Activated CD8-positive, alpha-beta memory T cell treated with anti-CD3 and anti-CD28 coated beads for 24 hours (primary cell): ENCODE measurements at places on chromosomes 6 and 20.

GRCh38 chr6:84842525-84843166 is 78.2 kb upstream of the TBX18 start:
- no peak for DNase-seq

- DNase-seq = no peak
Measured at GRCh38 chr20:19947611-19948264, 69.4 kb upstream of the NAA20 start.

DNA sequence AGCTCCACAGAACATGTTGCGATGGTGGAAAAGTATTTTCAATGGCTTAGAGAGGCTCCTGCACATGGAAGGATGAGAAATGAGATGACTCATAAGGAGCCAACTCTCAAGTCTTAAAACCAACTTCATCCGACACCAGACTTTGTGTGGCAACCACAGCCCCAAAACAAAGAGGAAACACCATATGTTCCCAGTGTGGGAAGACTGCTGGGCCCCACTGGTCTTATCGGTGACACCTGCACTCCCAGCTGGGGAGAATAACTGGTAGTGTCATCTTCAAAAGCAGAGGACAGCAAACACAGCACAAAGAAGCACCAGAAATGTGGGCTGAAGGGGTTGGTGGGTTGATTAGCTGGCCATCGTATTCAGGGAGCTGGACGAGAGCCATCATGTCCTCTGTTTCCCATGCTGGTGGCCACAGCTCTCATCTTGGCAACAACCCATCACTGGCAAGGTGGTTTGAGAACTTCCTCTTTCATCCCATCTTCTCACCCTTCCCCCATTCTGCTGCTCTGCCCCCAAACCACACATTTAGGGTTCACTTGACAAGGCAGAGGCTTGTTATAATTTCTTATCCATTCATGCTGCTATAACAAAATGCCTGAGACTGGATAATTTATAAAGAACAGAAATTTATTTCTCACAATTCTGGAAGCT is 46.0 kb upstream of the TASP1 start:
- no peak for DNase-seq

GRCh38 chr6:112030961-112031660 is 22.8 kb upstream of the CCN6 start:
- DNase-seq = no peak

GRCh38 chr20:51800060-51800871 is 2.1 kb downstream of the SALL4 start:
- peak; percentile 82 for DNase-seq

DNA sequence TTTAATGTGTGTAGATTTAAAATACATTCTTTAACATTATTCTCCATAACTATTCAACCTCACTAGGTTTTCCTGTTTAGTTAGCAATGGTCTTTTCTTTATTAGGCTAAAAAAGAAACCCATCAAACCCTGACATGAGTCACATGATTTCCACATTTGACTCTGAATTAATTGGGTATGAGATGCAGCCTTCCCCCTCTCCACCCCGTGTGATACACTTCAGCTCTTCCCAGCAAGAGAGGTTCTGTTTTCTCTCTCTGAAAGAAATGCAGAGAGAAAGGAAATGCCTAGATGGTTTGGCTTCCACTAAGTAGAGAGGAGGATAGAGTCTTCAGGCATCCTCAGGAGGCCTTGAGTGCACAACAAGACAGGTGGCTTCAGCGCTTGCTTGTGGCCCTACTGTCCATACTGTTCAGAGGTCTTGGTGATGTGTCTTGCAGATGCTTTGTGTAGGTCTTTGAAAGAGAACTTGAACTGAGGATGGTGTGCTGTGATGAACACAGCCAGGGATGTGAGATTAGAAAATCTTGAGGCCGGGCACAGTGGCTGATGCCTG is 17.3 kb downstream of the FARS2 start:
- no peak for DNase-seq

DNA sequence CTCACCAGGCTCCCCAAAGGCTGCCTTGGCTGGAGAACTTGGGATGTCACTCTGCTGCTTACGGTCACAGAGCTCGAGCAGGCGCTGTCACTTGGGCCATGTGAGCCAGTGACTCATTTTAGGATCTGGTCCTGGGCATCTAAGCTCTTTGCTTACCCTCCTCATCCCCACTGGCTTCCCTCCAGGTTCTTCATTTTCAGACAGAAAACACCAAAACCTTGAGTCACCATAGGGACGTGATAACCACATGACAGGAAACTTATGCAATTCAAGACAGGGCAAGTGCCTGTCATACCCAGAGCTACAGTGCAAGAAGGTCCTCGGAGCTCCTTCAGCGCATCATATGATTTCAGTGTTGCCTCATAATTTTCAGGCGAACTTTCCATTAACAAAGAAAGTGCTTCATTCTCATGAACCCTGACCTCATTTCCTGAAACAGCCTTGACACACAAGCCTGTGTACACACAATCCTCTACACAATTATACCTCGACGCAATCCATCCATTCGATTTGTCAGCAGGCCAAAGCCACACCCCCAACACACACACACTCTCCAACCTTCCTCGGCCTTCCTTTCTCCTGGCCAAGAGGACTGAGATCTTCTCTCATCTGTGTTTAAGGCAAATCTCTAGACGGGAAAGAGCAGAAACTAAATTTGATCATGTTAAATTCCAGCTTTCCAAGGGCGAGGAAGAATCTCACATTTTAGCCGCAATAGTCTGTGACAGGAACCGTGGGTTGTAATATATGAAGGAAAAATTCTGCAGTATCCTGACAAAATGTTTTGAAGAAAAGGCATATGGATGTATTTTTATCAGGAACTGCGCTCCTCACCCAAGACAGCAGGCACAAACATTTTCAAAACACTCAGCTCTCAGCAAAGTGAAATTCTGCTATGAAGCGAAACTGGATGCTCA is 25.3 kb downstream of the TBC1D7 start:
- DNase-seq = peak; percentile 73

GRCh38 chr6:69696273-69696672 is 100.5 kb downstream of the LMBRD1 start:
- no peak for DNase-seq

DNA sequence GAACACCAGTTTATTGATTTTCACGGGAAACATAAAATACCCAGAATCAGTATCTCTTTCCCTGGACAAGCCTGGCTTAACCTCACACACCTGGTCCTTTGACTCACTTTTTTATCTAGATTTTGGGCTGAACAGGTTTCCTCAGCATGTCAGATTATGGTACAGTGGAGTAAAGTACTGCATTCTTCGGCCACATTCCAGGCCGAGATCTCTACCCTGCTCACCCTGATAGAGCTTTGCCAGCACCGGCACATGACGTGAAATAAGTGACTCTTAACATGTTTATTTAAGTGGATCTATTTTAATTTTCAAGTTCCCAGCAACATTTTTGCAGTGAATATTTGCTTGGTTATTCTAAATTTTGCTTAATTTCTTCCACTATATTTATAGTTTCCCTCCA is 79.0 kb upstream of the POPDC3 start:
- DNase-seq = no peak

- no peak for DNase-seq
Measured at GRCh38 chr20:62069741-62070216, 4.1 kb upstream of the TAF4 start.

DNA sequence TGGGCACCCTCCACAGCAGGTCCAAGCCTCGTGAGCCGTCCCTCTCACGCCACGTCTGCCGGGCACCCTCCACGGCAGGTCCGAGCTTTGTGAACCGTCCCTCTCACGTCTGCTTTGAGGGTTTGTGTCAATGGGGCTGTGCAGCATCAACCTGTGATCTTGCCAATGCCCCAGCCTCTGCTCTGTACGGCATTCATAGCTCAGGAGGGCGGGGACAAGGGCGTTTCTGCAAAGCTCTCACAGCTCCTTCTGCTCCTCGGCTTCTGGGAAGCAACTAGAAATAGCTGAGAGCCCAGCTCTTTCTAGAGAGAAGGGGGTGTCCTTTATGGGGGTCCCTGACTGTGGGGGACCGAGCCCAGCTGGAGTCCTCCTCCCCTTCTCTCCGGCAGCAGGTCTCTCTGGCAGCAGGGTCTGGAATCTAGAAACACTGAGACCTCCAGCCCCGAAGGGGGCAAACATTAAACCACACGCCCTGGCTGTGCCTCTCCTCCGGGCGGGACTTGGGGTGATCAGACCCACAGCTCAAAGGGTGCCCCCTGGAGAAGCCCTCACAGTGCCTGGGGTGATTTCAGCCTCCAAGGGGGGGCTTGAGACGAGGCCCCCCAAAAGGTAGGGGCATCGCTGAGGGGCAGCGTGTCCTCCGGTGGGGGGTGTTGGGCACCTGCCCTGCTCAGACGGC is 41.2 kb upstream of the CHRNA4 start:
- DNase-seq = no peak

DNA sequence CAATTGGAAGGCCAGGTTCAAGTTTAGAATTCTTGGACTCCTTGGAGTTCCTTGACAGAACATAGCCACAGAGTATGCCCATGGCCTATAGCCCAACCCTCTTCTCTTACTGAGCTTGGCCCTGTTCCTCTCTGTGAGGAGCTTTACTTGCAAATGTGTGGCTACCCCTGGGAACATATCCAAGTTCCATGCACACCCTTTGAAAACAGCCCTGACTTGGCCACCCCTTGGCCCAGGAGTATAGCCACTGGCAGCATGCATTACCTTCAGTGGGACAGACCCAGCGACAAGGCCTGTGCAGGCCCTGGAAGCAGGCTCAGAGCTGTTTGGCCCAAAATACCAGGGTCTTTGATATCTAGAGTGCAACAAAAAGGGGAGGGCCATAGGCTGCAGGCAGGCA is 19.5 kb upstream of the MAS1 start:
- DNase-seq = peak; percentile 35

GRCh38 chr20:45306431-45306982 is at the start of gene RBPJL:
TSS of gene RBPJL (plus strand) at chr20:45306840. CDS start at chr20:45306923, 83 bp downstream.
- peak; percentile 81 for DNase-seq

GRCh38 chr6:169587975-169588374 is 113.9 kb downstream of the WDR27 start:
- no peak for DNase-seq

DNA sequence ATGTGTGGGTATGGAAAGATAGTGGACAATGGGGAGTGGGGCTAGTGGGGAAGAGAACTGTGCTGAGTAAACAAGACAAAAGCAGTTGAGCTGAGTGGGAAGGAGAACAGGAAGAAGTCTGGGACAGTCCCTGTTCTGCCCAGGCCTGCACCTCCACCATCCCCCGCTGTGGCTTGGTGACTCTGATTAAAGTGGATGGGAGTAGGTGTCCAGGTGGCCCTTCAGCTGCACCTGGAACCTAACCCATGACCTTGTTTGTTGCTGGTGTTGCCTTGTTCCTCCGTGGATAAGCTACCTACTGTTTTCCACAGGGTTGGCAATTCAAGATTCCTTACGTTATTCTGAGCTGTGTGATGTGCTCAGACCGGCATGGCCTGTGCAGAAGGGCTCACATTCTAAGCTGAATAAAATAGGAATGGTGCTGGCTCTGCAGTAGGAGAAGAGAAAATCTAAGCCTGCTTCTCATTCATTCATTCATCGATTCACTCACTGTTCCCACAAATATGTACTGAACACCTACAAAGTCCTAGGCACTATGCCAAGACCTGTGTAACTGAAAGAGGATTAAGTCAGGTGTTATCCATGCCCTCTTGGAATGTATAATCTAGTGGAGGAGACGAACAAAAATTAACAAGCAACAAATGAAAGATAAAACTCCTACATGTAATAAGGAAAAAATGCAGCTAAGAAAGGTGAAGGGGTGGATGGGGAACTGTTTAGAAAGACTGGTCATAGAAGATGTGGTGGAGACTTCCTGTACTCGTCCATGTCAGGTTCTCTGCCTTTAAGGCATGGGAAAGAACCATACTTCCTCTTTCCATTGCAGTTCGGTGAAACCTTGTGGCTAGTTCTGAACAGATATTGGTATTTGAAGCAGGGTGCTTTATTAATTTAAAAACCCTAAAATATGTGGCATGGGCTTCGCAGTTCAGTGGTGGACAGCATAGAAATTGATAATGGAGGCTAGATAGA is 10.1 kb upstream of the CALHM6 start:
- DNase-seq = no peak

DNA sequence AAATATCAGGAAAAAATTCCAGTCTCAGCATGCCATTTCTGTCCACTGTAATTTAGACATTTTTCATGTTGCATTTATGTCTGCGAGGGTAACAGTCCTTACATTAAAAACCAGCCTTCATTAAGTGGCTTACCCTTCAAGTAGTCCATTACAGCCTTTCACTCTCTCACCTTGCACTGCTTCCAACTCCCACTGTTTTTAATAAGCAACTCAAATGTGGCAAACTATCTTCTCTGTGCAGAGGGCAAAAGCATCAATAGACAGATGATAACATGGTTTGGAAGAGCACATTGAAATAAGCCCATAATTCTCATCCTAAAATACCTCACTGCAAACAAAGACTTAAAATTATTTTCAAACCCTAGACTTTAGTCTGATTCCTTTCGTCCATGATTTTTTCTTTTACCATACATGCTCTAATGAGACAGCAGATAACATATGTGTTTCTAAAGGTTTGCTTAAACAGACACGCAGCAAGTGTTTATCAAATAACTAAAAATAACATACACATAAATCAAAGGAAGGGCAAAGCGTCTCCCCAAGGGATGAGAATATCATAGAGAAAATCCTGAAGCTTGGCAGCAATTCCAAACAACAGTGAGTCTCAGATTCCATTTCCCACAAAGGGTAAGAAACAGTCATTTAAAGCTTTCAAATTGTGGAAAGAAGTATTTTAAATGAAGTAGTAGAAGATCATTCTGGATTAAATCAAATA is 130.4 kb downstream of the PTPRK start:
- no peak for DNase-seq

GRCh38 chr6:35919085-35919826 is 1.6 kb downstream of the SRPK1 start:
- DNase-seq = no peak

DNA sequence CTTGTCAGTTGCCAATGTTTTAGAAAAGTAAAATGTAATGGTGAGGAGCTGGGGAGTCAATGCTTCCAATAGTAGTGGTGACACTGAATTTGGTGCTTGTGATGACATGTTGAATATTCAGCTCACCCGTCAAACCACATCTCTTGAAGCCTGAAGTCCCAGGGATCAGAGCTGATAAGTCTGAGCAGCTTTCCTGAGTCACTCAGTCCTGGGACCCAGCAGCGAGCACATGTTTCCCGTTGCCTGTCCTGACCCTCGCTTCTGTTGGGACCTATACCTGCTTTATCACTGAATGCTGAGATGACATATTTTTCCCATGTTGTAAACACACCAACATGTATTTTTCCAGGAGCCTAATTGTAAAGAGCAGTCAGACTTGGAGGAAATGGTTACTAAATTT is 693.6 kb downstream of the QKI start:
- no peak for DNase-seq
